GM12878 (cell line): ENCODE measurements at places on chromosomes 12 and 14. TPM values are rescaled to one million over a fixed set of nuclear protein-coding genes. Genes with fewer than 3 reads are reported as not detected.

Gene COL2A1
- polyA plus RNA-seq: 0.14 and 0.19 TPM in 2 replicates

Gene CCDC177
- not detected in 2 replicates for polyA plus RNA-seq

Gene NAV3
- 0.05 and 0.07 TPM in 2 replicates for polyA plus RNA-seq

Gene TAS2R14
- polyA plus RNA-seq: 1.3 and 2.3 TPM in 2 replicates

Gene SIX1
- polyA plus RNA-seq: not detected in 2 replicates

Gene KRT6A
- polyA plus RNA-seq: not detected in 2 replicates

Gene FLVCR2
- polyA plus RNA-seq: 1.0 and 1.6 TPM in 2 replicates

Gene NKX2-1
- polyA plus RNA-seq: not detected in 2 replicates

Gene GLIPR1L1
- polyA plus RNA-seq: 0.47 TPM in 1 of 2 replicates, not detected in the other

Gene PLCZ1
- polyA plus RNA-seq: not detected in 2 replicates

Gene KRT78
- not detected in 2 replicates for polyA plus RNA-seq

Gene SLC6A12
- polyA plus RNA-seq: 0.46 TPM in 1 of 2 replicates, not detected in the other

Gene G2E3
- 22.1 and 22.7 TPM in 2 replicates for polyA plus RNA-seq

Gene RNFT2
- polyA plus RNA-seq: 11.7 and 14.2 TPM in 2 replicates

Gene FAM186B
- 0.57 and 0.59 TPM in 2 replicates for polyA plus RNA-seq

Gene SCNN1A
- polyA plus RNA-seq: 0.14 TPM in 1 of 2 replicates, not detected in the other

Gene DCN
- 0.32 and 0.60 TPM in 2 replicates for polyA plus RNA-seq

Gene TAS2R31
- 0.33 TPM in 1 of 2 replicates, not detected in the other for polyA plus RNA-seq

Gene AKAP5
- polyA plus RNA-seq: 0.52 and 0.90 TPM in 2 replicates

Gene LRR1
- polyA plus RNA-seq: 84.2 and 86.0 TPM in 2 replicates

Gene MIP
- 0.15 and 0.71 TPM in 2 replicates for polyA plus RNA-seq

Gene NOVA1
- not detected in 2 replicates for polyA plus RNA-seq

Gene SLC10A1
- 0.15 TPM in 1 of 2 replicates, not detected in the other for polyA plus RNA-seq

Gene ING4
- 18.4 and 20.7 TPM in 2 replicates for polyA plus RNA-seq

Gene RNASE3
- polyA plus RNA-seq: not detected in 2 replicates

Gene NPFF
- not detected in 2 replicates for polyA plus RNA-seq

Gene GRIN2B
- not detected in 2 replicates for polyA plus RNA-seq

Gene DENND5B
- 3.4 and 11.6 TPM in 2 replicates for polyA plus RNA-seq

Gene SMCO3
- 0.23 and 0.35 TPM in 2 replicates for polyA plus RNA-seq
